AG08396 (cell line): ENCODE measurements at places on chromosomes 16 and 17.

DNA sequence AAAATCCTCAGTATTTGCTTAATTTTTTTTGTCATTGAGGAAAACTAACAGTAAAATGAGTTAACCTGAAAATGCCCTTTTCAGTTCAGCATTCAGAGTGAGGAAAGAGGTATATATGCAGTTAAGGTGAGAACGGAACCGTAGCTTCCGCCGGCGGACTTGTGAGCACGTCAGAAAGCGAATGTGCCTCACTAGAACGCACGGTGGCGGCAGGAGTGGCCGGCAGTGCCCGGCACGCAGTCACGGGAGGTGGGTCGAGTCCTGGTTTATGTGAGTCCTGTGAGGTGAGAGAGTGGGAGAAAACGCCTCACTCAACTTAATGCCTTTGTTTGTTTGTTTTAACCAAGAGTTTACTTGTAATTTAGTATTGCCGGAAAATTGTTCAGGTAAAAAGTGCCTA, 6.1 kb downstream of the SEC14L1 start:
- no peak for DNase-seq

- DNase-seq, result peak; percentile 69
These were observed 27.7 kb upstream of the FAAP100 start for GRCh38 chr17:81579821-81580321.

DNA sequence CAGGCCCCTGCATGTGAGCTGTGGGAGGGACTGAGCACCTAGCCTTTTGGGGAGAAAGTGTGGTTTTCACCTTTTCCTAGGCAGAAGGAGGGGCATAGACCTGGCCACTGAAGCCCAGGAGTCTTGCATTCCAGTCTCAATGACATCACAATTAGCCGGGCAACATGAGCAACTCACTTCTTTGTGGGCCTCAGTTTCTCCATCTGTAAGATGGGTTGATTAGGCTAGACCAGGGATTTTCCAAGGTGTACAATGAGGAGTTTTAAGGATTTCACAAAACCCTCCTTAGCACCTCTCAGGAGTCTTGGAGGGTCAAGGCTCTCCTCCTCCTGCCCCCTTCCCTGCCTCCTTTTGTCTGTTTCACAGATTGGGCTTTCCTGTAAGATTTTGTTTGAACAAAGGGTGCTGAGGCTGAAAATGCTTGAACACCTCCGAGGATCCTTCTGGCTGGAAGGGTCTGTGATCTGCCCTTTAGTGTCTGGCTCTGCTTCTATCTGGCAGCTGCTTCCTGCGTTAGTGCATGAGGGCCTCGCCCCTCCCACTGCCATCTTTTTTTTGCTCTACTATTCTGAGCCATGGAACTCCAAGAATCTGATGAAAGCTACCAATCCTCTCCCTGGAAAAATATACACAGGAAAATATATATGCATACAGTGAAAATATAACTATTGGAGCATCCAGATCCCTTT, 52.4 kb upstream of the ETV4 start:
- no peak for DNase-seq

DNA sequence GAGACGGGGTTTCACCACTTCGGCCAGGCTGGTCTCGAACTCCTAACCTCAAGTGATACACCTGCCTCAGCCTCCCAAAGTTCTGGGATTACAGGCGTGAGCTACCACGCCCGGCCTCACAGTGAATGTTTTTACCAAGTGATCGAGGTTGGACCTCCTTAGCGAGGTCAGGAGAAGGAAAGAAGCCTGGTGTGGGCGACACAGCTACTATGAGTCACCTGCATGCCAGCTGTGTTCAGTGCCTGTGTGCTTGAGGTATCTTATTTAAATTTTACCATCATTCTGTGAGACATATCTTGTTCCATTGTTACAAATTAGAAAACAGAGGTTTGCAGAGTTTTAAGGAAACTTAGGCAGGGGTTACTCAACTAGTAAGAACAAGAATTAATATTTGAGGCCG, 174.8 kb upstream of the DYNLRB2 start:
- DNase-seq, result no peak

DNA sequence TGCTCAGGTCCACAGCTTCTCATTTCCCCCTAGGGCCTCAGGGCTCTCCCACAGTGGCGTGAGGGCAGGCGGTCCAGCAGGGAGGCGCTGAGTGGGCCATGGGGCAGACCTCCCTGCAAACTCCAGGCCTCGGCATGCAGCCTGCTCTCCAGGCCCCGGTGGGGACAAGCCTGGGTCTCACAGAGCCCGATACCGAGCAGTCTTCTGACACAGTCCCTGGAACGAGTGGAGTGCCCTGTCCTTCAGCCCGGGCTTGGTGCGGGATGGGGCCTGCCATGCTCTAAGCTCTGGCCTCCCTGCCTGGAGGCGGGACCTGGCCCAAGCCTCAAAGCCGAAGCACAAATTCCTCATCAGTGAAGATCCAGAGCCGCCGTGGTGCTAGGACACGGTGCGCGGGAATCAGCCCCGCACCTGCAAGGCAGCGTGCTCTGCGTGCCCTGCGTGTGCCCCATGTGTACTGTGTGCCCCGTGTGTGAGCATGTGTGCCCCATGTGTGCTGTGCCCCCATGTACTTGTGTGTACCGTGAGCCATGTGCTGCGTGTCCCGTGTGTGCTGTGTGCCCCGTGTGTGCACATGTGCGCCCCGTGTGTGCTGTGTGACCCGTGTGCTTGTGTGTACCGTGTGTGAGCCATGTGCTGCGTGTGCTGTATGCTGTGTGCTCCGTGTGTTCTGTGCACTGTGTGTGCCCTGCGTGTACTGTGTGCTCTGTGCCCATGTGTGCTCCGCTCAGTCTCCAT, 56.1 kb downstream of the ENGASE start:
- DNase-seq, result no peak
